NCI-H526 (cell line): ENCODE measurements at places on chromosomes 2 and 18.

DNA sequence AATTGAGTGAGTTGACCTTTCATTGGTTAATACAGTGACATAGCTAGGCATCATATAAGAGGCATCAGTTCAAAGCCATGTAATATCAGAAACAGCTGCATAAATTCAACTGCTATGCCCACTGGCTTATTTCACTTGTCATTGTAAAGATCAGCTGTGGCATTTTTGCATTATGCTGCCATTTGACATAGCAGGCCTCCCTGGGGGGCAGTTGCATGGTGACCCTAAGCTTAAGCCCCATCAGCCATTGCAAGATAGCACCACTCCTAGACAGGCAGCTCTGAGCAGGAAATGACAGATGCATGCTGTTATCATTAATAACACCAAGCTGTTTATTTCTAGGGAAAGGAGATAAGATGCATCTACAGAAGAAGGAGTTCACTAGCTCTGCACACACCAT, 233.4 kb upstream of the CNTNAP5 start:
- DNase-seq = no peak

- DNase-seq = no peak
Measured at GRCh38 chr2:118103951-118104940, 16.0 kb downstream of the INSIG2 start.

DNA sequence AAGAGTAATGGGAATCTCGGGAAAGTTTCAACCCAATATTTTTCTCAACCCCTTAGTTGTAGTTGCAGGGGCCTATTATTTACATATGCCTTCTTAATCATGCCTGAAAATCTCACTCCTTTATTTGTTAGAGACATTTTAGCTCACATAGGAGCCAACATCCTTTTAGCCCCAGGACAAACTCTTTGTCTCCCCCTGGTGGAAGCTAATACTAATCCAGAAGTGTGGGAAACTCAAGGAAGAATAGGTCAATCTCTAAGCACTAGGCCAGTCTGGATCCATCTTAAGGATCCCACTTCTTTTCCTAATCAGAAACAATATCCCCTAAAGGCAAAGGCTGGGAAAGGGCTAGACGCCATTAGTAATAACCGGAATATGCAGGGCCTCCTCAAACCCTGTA, 550.9 kb upstream of the PKDCC start:
- DNase-seq = peak; percentile 7

DNA sequence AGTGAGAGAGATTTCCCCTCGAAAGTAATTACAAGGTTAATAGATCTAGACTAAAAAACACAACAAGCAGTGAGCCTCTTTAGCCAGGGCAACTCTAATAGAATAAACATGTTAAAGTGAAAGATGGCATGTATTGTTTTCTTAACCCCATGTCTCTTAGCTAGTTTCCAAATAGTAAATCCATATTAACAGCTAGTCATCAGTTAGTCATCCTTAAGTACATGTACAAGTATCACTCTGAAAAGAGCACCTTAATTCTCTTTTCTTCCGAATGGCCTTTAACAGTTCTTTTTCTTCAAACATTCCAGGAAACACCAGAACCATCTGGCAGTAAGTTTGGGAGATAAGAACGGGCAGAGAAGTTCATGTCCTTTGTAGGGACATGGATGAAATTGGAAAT, 1480.0 kb downstream of the LRP1B start:
- DNase-seq = no peak

GRCh38 chr18:10234912-10235660, 219.3 kb upstream of the APCDD1 start:
- no peak for DNase-seq

- DNase-seq = no peak
Measured at GRCh38 chr2:206780671-206781070, 15.3 kb downstream of the FASTKD2 start.

- DNase-seq = no peak
Measured at GRCh38 chr2:24970483-24971285, 1.1 kb downstream of the DNAJC27 start.

GRCh38 chr2:215712871-215713790, 277.3 kb upstream of the FN1 start:
- DNase-seq = no peak

DNA sequence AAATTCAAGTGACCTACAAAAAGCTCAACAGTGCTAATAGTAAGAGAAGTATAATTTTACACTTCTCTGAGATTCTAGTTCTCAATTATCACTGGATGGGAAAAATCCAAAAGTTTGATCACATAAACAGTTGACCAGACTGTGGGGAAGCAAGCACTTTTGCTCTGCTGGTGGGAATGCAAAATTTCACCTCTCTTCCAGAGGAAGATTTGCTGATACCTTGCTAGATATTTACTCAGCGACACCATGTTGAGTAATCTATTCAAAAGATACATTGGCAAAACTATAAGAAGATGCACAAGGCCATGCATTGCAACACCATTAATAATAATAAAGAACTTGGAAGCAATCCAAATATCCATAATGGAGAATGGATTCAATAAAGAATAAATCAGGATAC, 204.4 kb downstream of the MREG start:
- DNase-seq = no peak

- DNase-seq = peak; percentile 51
Measured at GRCh38 chr2:203740871-203741281, 34.4 kb downstream of the CD28 start.

DNA sequence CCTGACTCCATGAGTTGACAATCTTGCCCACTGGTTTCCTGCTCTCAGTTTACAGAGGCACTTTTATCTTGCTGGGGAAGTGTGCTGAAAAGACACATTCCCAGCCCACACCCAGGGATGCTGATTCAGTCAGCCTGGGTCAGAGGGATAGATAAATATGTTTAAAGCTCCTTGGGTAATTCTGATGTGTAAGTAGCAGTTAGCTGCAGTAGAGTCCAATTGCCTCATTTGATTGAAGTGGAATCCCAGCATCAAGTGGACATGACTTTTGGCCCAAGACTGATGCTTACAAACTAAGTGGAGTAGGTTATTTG, 29.4 kb downstream of the PSD4 start:
- DNase-seq = no peak

- DNase-seq = no peak
Measured at GRCh38 chr2:51401546-51401945, 369.6 kb upstream of the NRXN1 start.

- no peak for DNase-seq
Measured at GRCh38 chr18:40531051-40531450, 1424.0 kb upstream of the PIK3C3 start.

DNA sequence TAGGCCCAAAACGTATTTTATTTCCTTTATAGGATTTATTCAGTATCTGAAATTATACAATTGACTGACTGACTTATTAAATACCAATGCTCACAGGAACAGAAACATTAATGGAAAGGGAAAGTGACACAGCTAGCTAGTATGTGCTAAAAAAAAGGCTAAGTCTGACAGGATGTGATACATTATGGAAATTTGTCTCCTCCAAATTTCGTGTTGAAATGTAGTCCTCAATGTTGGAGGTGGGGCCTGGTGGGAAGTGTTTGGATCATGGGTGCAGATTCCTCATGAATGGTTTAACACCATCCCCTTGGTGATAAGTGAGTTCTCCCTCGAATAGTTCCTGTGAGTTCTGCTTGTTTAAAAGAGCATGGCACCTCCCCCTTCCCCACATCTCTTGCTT, 70.6 kb upstream of the WDR75 start:
- DNase-seq = no peak

DNA sequence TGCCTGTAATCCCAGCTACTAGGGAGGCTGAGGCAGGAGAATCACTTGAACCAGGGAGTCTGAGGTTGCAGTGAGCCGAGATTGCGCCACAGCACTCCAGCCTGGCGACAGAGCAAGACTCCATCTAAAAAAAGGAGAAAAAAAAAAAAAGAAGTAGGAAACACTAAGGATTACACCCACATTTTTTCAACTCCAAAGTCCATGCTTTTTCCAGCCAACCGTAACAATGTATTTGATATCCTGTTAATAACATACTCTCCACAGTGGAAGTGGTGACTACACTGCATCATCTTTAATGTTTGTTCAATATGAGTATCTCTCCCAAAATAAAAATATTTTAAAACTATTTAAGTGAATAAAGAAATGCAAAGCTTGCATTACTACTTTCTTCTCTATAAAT, 481.6 kb upstream of the ACVR2A start:
- DNase-seq = no peak

DNA sequence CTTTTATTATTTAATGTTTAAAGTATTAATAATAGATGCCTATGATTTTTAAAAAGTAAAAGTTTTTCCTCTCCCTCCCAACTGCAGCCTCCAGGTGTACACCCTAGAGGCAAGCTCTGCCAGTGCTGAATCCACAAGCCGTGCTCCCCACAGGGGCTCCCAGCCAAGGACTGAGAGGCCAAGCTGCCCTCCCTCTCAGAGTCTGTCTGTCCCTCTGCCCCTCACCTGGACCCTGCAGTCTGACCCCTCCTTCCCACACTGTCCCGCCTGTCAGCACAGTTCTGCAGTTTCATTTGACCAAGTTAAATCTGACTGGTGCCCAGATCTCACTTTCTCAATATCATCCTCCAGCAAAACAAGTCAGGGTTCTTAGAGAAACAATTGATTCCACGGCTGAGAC, 14.8 kb upstream of the PROC start:
- DNase-seq = no peak

- no peak for DNase-seq
Measured at GRCh38 chr2:143572421-143572820, 443.2 kb downstream of the ARHGAP15 start.

- DNase-seq = no peak
Measured at GRCh38 chr2:68250652-68251186, 1.6 kb downstream of the PPP3R1 start.

DNA sequence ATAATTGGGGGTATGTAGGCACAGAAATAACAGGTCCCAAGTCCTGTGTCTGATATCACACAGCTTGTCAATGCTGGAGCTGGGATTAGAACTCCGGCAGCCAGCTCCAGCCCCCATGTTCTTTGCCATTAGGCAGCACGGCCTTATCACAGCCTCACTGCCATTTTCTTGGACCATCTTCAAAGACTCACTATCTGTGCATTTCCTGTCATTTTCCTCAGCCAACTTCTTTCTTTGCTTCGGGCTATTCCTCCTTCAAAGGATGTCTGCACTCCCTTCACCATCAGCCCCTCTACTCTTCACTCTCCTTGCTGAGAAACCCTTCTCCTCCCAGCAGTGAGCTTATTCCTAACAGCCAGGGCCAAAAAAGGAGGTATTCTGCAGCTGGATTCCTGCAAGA, 139.6 kb downstream of the GALNT14 start:
- no peak for DNase-seq

DNA sequence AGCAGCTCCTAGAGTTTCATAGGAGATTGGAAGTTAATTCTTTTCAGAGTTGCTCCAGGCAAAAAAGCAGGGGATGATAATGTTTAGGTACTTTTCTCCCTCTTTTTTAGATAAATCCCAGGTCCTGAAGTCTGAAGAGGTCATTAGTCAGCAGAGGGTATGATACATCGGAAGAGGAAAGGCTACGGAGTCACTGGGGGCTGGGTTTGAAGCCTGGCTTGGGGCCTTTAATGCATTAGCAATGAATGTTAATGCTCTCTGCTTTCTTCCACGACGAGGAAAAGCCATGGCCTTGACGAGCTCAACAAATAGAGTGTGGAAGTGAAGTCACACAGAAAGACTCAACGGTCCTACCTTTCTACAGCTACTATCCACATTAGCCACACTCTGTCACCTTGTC, 235.1 kb downstream of the NCKAP5 start:
- no peak for DNase-seq

DNA sequence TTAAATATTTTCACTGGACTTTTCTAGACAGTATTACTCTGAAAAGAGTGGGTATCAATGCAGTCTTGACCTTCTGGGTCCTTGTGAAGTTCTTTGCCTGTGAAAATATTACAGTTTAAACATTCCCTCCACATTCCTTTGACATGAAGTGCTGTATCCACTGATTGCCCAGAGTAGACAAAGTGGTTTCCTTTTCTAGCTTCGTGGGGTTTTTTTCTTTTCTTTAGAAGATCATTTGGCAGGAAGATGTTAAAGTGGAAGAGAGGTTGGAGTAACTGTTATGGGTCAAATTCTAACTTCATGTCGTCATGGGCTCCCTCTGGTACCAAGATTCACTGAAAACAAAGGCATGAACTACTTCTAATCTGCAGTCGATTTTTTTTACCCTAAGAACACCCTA, 496.9 kb downstream of the EPHA4 start:
- no peak for DNase-seq

- no peak for DNase-seq
Measured at GRCh38 chr2:197107291-197108269, 181.1 kb upstream of the PGAP1 start.

- DNase-seq = no peak
Measured at GRCh38 chr18:72419914-72420313, 124.2 kb downstream of the CBLN2 start.

DNA sequence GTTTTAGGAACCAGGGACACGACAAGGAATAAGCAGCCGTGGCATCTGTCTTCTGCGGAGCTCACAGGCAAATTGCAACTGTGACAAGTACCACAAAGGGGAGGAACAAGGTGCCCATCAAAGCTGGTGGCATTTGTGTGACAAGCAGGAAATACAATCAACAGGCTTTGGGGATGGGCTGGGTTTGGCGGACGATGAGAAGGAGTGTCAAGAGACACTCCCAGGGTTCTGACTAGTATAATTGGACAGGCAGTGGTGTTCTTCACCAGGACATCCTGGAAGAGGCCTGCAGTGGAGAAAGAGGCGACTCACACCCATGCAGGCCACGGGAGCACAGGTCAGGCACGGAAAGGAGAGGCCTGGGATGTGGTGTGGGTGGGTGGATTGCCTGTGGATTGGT, 14.2 kb upstream of the SPATA3 start:
- no peak for DNase-seq

GRCh38 chr2:46847185-46847710, 68.4 kb downstream of the MCFD2 start:
- peak; percentile 12 for DNase-seq

GRCh38 chr2:29295845-29296244, 180.6 kb downstream of the CLIP4 start:
- peak; percentile 19 for DNase-seq

DNA sequence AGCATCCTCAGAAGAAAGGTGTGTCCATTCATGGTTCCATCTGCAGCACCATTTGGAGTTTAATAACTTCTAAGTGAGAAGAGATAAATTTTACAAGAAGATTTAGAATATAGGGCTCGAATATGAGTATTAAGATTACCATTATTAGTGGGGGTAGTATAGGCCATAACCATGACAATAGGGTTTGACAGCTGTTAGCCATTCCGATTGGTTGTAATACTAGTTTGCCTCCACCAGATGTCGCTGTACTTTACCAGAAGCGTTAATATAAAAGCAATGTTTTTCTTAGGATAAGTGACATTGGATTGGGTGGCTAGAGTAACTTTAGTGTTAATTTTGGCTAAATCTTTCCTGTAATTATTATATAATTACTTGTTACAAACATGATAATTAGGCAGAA, 107.5 kb upstream of the SRD5A2 start:
- peak; percentile 24 for DNase-seq

DNA sequence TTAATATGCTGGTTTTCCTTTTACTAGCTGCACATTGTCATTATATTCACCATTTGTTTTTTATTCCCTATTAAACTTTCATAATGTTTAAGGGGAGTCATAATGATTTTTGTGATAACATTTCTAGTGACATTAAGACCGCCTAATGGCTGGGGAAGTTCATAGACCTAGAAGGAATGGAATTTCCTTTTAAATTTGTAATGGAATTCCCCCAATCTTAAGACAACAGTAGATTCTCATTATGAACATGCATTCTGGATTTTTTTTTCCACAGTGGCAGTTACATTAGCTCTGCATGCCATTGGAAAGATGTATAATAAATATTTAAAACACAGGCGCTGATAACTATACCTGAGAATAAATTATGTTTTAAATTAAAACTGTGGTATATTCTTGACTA, 8.4 kb downstream of the YPEL5 start:
- DNase-seq = no peak
